ENCODE measurements at places on chromosomes 6 and 20.

GRCh38 chr6:31498748-31499147 is 803 bp downstream of the MICB start:
- DNase-seq = no peak

DNA sequence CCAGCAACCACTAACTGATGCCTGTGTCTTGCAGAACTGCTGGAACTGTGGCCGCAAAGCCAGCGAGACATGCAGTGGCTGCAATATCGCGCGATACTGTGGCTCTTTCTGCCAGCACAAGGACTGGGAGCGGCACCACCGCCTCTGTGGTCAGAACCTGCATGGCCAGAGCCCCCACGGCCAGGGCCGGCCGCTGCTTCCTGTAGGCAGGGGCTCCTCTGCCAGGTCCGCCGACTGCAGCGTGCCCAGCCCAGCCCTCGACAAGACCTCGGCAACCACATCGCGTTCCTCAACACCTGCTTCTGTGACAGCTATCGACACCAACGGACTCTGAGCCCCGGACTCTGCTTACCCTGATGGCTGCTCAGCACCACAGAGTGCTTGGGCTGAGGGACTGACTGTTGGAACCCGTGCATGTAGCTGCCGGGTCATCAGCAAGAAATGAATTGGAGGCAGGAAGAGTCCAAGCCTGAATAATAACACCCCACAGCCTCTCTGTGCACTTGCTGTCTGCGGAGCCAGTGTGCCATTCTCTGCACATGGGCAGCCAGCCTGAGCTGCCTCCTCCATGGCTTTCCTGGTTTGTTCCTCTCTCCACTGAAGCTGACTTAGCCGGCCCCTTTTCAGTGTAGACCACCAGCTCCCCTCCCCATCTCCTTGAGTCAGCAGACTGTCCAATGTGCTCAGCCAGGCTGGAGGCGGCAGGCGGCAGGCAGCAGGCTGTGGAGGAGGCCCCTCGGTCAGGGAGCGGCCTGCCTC is 17.6 kb upstream of the C20orf144 start:
- no peak for DNase-seq

DNA sequence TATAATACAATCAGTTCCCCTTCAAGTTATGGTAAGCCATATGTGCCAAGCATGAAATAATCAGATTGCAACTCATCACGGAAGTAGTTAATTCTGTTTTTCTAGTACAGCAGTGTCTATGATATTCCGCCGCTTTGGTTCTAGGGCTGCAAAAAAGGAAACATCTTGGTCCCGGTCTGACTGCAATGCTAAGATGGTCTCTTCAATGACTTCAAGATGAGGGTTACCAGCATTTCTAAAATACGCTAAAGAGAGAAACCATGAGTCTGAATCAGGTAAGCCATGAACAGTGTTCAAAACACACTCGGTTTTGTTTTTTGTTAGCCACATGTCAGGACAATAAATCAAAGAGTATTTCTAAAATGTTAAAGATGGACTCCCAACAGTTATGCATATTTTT is 3.2 kb upstream of the ANKRD60 start:
- no peak for DNase-seq

- no peak for DNase-seq
Observed at GRCh38 chr6:168365422-168366165, 46.0 kb upstream of the DACT2 start.

- no peak for DNase-seq
Observed at GRCh38 chr6:106237286-106237685, 88.3 kb downstream of the ATG5 start.

- DNase-seq = no peak
Observed at GRCh38 chr6:79146421-79146820, 68.4 kb upstream of the PHIP start.

DNA sequence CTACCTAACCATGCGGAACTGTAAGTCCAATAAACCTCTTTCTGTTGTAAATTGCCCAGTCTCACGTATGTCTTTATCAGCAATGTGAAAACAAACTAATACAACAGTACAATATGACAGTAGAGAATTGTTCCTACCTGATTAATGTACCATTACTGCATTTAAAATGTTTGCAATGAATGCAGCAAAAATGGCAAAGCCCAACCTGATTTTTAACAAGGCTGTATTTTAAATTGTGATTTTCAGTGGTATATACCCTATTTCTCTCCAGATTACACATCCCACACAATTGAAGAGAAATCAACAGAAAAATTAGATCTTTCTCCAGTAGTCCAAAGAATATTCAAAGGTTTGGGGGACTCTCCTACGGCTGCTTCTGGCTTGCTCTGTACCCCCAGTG is 3.3 kb upstream of the PCSK2 start:
- no peak for DNase-seq

- no peak for DNase-seq
Observed at GRCh38 chr20:19828232-19828631, 70.2 kb downstream of the RIN2 start.

GRCh38 chr6:135002974-135003703 is 51.5 kb downstream of the HBS1L start:
- DNase-seq = no peak

- peak; percentile 23 for DNase-seq
Observed at GRCh38 chr20:9616833-9617461, 102.6 kb downstream of the LAMP5 start.

GRCh38 chr20:54054516-54054915 is 15.9 kb downstream of the BCAS1 start:
- no peak for DNase-seq

DNA sequence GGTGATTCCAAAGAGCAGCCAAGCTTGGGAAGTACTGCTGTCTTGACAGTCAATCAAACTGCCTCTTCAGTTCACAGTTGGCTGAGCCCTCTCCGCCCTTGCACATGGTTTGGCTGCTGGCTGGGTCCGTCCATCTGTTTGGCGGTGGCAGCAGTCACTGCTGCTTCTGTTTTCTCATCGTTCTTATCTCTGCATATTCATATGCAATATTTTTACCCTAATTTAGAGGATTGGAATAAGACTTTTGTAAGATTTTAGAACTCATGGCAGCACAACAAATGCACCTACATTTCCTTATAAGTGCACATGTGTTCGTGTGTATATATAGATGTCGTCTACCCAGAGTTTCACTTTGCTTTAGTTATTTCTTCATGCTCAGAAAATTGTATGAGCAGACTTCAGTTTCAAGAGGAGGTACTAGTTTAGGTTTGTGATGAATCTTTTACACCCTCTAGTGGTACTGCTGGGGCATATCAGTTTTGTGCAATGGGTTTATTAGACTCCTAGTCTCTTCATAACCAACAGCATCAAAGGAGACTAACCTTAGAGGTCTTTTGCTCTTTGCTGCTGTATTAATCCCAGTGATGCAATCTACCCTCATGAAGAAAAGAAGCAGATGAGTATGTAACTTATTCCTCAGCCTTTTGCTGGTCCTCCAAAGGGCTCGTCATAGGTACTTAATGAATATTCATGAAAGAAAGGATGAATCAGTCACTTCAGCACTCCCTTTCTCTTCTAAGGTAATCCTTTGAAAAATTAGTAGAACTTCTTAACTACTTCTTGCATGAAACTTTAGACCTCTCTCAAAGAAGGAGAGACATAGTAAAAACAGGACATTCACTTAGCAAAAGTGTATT is 44.3 kb downstream of the KHDC1L start:
- DNase-seq = peak; percentile 44
